T-helper 22 cell (primary cell): ENCODE measurements at places on chromosomes 4 and X.

- no peak for DNase-seq
These were observed 148.1 kb downstream of the PCDH7 start for GRCh38 chr4:30868111-30868895.

DNA sequence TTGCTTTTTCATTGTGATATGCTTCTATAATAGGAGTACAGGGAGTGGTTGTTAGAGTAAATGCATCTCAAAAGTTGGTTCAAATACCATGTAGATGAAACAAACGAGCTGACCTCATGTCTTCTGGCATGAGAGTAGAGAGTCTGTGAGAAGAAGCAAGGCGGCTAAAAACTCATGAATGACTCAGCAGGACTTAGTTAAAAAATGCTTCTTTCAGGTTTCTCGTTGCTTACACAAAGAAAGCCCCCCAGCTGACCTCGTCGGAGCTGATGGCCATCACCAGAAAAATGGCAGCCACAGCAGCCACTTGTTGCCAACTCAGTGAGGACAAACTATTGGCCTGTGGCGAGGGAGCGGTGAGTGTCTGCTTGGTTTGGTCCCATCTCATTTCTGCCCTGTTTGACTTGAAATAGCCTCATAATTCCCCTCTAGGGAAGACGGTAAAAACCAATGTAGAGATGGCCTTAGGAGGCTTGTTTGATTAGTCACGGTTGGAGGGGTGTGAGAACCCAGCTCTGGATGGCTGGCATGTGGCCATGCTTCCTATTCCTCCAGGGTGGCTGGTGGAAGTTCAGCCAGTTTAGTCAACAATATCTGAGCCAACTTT is 14.5 kb downstream of the AFP start:
- no peak for DNase-seq

- no peak for DNase-seq
These were observed 96.0 kb upstream of the C1GALT1C1 start for GRCh38 chrX:120725874-120726273.

DNA sequence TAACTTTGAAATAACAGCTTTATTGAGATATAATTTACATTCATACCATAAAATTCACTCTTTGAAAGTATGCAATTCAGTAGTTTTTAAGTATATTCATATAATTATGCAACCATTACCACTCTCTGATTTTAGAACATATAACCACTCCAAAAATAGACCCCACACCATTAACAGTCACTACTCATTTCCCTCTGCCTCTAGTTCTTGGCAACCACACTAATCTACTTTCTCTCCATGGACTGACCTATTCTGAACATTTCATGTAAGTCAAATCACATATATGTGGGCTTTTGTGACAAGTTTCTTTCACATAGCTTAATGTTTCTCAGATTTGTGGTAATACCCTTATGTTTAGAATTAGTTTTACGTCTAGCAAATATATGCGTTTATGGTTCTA is 19.5 kb upstream of the GLRA3 start:
- DNase-seq, result no peak
